Activated B cell treated with CpG ODN at 0.5 μM for 24 hours (primary cell): ENCODE measurements at places on chromosomes 1 and 21.

- DNase-seq: no peak
Measured at GRCh38 chr1:28163496-28164161, 12.9 kb downstream of the PTAFR start.

DNA sequence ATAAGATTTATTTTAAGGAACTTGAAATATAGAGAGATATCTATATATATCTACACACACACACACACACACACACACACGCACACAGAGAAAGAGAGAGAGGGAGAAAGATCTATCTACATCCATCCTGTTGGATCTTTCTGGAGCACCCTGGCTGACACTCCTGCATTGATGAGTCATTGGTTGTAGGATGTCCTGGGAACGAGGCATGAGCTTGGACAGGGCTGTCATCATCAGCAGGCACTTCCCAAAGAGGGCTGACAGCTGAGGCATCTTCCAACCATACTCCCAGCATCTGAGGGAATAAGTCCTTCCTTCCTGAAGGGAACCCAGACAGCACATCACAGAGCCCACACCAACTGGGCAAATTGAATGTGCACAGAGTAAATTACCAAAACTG, 99.1 kb upstream of the ERG start:
- no peak for DNase-seq

GRCh38 chr1:178580876-178581275, 68.0 kb downstream of the TEX35 start:
- no peak for DNase-seq

GRCh38 chr1:67682659-67683197, 2.3 kb upstream of the GADD45A start:
- DNase-seq: no peak
